Epithelial cell of esophagus (primary cell): ENCODE measurements at places on chromosomes 5 and 9.
A peak's percentile ranks its signal among the peaks of the same experiment; 100 is the strongest.

DNA sequence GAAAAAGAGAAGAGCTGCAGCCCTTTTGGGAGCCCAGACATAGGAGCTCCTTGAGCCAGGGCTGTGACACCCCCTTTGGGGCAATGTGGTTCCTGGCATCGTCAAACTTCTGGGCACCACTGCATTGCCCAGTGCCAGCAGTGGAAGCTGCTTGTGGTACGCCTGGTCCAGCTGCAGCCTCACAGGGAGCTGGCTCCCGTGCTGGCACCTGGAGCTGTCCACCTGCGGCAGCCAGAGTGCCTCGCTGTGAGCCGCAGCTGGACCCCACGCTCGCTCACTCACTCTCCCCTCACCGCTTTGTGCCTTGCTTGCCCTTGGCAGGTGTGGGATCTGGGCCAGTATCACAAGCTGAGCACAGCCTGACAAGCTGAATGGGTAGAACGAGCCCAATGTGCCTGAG lies 1150.8 kb upstream of the CDH6 start:
- no peak for DNase-seq

GRCh38 chr9:80560976-80561375 lies 989.2 kb downstream of the TLE4 start:
- DNase-seq, result peak; percentile 63

DNA sequence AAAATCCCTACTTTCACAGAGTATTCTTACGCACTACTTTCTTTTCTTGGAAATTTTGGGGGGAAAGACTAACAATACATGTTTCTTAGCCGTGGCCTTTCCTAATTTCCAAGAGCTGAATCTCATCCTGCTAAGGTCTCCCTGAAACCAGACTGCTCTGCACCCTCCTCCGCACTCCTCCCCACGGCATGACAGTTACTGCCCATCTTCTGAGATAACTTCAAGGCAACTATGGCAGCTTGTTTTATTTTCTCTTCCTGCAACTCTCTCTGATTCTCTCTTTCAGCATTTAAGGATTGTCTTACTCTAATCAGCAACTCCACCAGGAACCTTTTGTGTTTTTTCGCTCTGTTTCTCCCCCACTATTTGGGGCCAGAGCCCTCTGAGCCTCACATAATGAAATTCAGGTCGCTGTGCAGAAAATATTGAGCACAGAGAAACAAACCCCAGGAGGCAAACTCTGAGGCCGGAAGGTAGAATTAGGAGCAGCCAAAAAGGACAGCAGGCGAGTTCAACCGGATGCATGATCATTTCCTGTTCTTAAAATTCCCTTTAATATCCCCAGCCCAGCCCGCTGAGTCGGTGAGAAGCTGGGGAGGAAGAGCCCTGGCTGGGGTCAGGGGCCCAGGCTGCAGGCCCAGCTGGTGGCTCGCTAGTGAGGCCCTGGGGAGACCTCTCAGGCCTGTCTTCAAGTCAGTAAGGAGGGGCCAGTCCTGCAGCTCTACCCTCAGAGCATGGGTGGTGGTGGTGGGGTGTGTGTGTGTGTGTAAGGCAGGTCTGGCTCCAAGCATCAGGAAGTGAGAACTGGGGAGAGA lies 213.6 kb upstream of the S1PR3 start:
- peak; percentile 32 for DNase-seq

GRCh38 chr5:128962211-128962610 lies 3.1 kb upstream of the SLC27A6 start:
- DNase-seq, result no peak

DNA sequence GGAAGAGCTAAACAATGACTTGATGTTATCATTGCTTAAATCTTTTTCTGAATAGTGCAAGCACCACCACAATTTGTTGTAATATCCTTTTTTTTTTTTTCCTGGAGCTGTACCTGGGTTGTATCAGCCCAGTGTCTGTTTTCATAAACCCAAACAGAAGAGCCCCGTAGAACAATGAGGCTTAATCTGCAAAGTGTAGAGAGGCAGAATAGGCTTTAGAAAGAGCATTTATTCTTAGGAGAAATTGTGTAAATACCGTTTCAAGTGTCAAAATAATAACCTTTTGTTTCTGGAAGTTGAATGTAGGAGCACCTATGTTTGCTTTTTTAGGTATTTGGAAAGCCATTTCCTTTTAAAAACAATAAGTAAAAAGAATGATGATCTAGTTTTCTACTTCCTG lies 26.4 kb downstream of the RGS7BP start:
- DNase-seq, result no peak

GRCh38 chr5:71809446-71809845 lies 90.4 kb downstream of the CARTPT start:
- no peak for DNase-seq

GRCh38 chr5:176929654-176930053 lies 30.5 kb upstream of the HK3 start:
- no peak for DNase-seq

DNA sequence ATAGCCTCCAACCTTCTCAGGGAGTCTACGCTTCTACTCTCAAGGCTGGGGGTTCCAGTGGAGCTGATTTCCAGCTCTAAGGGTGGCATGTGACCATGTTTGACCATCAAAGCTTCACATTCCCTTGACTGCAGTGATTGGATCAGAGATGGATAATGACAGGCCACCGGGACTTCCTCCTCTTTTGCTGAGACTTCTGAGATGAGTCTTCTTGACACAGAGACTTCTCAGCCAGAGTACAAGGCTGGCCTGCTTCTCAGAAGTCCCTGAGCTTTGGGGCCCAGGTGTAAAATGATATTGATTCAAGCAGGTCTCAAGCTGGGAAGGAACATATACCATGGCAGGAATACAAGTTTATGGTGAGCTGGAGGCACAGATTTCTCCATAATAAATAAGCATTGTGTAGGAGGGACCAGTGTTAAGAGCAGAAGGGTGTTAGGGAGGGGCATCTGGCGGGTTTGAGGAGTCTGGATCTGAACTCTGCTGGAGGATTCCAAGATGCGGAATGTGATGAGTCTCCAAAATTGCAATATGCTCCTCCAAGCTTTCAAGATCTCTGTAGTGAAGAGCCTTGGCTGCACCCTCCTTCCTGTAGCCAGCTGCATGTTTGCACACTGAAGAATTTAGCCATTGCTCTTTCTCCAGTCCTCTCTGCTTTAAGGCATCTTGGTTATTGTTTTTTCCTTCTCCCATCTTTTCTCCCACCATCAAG lies 41.7 kb upstream of the HSD17B4 start:
- no peak for DNase-seq

DNA sequence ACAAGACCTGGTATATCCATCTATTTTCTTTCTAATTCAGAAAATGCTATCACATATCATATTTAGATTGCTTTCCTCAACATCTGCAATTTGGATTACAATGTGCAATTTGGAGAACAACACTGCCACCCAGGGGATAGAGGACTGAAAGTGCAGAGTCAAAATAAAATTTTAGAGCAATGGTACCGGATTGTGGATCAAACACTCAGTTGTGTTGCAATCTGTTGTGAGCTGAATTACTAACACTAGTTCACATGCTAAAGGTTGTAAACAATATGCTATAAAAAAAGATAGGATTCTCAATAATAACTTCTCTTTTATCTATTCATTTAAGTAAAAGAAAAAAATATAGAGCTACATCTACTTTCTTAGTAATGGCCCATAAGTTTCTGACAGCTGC lies 11.9 kb upstream of the SRFBP1 start:
- peak; percentile 68 for DNase-seq

- DNase-seq, result no peak
These were observed 79.4 kb upstream of the UNC5A start for GRCh38 chr5:176730815-176731475.

GRCh38 chr5:35195472-35195852 lies 34.8 kb downstream of the PRLR start:
- no peak for DNase-seq

DNA sequence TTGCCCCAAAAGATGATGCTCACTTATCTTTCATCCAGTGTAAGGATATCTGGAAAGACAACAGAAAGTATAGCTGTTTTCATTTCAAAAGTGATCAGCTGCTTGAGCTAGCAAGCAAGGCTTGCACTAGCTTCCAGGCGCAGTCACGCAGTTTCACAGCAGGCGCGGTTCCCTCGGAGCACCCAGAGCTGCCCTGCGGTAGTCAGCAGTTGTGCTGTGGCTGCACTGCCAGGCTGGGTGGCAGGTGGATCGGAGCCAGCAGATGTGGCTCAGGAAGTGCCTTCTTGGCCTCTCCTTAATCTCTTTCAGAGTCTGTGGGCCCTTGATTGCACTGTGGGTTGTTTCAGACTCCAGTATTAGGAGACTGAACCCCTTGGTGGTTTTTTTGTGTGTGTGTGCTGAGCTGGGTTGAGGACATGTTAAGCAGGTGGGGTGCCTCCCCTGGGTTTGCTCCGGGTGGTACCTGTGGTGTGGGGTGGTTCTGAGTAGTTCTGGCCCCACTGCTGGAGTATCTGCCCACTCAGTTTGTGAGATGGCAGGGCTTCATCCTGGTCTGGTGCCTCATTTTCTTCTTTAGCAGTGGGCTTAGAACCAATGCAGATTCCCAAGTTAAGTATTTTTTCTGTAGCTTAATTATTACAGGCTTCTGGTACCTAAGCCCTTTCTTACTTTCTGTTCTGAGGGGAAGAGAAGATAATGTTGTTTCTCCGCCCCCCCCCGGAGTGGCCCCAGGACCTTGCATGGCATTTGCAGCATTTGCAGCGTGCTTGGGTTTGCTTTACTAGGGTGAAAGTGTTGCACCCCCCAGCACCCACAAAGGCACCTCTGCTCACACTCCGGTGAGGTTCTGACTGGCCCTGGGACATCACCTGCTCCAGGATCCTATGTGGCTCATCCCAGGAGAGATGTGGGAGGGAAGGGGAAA lies 16.4 kb downstream of the TENT4A start:
- no peak for DNase-seq

- peak; percentile 41 for DNase-seq
These were observed 16.4 kb upstream of the TOR2A start for GRCh38 chr9:127751269-127752054.

- no peak for DNase-seq
These were observed 43.0 kb upstream of the HSD17B4 start for GRCh38 chr5:119409235-119409815.

GRCh38 chr9:37410354-37410861 lies 12.1 kb upstream of the GRHPR start:
- DNase-seq, result no peak

DNA sequence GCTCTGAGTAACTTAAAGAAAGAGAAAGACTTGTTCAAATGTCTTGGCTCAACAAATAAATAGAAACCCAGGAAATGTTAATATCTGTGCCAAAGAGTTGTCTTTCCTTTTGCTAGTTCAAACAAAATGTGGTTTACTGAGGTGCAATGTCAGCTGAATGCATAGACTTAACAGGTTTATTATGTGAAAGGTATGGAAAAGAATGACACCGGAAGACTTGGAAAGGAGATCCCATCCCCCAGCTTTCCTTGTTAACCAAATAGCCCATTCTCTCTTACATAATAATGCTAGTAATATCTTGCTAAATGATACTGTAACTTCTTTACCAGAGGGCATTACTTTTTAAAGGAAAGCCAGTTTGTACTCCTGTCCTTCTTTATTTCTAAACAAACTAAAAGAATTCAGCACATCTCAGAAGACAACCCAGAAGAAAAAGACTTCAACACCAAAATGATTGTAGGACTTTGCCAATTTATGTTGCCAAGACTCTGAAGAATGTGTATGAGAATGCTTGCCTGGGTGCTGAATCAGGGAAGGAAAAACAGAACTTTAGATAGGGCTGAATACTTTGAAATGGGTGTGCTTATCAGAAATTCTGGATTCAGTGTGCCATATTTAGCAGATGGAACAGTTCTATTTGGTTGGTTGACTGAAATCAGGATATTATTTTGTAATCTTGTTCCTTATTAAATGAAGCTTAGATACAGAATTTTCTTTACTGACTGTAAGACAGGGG lies 344.1 kb downstream of the TMEM38B start:
- DNase-seq, result peak; percentile 63

DNA sequence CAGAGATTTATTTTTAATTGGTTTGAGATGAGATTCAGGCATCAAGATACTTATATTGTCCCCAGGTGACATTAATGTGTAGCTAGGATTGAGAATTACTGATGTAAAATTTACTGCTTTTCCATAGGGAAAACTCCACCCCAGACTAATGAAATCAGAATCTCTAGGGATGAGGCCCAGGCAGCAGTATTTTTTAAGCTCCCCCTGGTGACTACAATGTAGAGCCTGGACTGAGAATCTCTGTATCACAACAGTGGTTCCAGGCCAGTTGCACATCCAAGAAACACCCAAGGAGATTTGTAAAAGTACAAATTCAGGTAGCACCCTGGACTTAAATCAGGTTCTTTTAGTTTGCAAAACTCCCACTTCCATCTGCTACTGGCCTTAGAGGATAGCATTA lies 185.7 kb downstream of the MARCHF11 start:
- DNase-seq, result peak; percentile 14

DNA sequence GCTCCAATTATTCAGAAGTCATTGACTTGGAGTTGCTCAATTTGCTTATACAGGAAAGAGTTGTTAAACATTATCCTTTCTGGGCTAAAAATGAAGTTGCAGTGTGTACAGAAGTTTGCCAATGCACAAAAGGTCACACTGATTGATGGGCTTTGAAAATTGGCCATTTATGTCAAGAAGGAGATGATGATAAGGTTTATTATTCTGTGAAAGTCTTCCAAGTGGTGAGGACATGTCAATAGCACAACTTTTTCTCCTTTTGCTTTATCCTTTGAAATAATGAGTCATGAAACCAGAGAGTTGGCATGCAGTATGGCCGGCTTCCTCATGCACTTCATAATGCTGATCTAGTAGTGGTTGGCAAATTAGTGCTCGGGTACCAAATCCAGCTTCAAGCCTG lies 848.5 kb upstream of the WWC1 start:
- peak; percentile 4 for DNase-seq

DNA sequence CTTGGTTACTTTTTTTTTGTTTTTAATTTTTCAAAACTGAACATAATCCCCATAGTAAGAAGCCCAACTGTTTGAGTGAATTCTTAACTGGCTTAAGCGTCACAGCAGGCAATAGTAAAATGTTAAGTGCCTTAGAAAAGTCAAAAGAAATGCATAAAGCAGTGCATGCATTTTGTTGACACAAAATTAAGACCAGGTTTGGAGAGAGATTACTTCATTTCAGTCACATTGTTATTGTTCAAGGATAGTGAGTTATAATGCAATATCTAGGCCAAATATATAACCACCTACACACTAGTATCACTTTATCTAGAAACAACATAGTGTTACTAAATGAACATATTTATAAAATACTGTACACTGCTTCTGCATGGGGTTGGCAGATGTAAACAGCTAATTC lies 116.9 kb upstream of the KLF9 start:
- DNase-seq, result no peak
